ENCODE measurements at places on chromosomes 6 and 20. TPM values are rescaled to one million over a fixed set of nuclear protein-coding genes. Genes with fewer than 3 reads are reported as not detected.

Gene PEDS1
- total RNA-seq, result 34.8 TPM

Gene C6orf118
- 17.4 TPM for total RNA-seq

Gene EPB41L1
- 50.1 TPM for total RNA-seq

Gene C6orf15
- total RNA-seq, result not detected

Gene SNAP25
- total RNA-seq, result 5.4 TPM

Gene HRH3
- not detected for total RNA-seq

Gene ARMC12
- total RNA-seq, result 0.20 TPM

Gene MICAL1
- 29.9 TPM for total RNA-seq

Gene FRK
- total RNA-seq, result 8.7 TPM

Gene CFAP206
- 10.9 TPM for total RNA-seq

DNA sequence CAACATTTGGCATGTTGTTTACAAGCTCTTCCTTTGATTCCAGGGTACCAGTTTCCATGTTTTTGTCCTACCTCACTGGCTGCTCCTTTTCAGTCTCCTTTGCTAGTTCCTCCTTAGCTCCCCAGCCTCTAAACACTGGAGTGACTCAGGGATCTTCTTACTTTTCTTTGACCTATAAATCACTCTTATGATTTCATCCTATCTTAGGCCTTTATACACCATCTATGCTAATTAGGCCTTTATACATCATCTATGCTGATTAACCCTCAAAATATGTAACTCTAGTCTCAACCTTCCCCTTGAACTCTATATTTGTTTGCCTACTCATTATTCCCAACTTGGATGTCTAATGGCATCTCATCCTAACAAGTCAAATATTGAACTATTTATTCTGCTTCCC is 9.5 kb downstream of the TMEM30A start:
- no peak for DNase-seq

GRCh38 chr6:143157131-143157530 is 96.4 kb downstream of the AIG1 start:
- no peak for DNase-seq

DNA sequence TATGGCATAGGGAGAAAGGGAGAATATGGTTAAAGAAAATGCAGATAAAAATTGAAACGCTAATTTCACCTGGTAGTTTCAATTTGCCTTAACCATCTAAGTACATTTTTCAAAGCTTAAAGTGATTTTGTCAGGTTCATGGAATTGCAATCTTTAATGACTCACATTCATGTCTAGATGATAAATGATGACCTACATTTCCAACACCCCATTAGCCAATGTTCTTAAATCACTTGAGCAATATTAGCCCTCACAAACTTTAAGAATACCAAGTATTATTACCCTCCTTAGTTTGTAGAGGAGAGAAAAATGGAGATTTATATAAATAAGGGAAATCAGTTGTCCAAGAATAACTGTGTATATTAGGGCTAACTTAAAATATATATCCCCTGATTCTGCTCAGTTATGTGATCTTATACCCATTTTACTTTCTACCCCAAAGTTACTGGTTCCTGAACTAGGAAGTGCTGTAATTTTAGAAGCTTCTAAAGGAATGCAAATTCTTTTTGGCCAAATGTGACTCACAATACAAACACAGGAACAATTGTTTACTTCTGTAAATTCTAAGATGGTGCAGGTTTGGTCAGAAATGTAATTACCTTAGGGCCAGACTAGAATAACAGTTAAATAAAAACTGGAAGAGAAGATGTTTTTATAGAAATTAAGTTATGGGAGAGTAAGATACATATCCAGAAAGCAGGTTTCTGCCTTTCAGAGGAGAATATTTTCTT is 34.5 kb downstream of the TPBG start:
- DNase-seq, result no peak

- no peak for DNase-seq
These were observed 434 bp downstream of the ZKSCAN4 start for GRCh38 chr6:28251661-28252008.

GRCh38 chr20:1283522-1284510 is 17.7 kb downstream of the SNPH start:
- no peak for DNase-seq

- no peak for DNase-seq
These were observed 528.2 kb downstream of the HDGFL1 start for GRCh38 chr6:23097566-23097965.

GRCh38 chr6:41763470-41763869 is 16.2 kb downstream of the FRS3 start:
- peak; percentile 70 for DNase-seq

DNA sequence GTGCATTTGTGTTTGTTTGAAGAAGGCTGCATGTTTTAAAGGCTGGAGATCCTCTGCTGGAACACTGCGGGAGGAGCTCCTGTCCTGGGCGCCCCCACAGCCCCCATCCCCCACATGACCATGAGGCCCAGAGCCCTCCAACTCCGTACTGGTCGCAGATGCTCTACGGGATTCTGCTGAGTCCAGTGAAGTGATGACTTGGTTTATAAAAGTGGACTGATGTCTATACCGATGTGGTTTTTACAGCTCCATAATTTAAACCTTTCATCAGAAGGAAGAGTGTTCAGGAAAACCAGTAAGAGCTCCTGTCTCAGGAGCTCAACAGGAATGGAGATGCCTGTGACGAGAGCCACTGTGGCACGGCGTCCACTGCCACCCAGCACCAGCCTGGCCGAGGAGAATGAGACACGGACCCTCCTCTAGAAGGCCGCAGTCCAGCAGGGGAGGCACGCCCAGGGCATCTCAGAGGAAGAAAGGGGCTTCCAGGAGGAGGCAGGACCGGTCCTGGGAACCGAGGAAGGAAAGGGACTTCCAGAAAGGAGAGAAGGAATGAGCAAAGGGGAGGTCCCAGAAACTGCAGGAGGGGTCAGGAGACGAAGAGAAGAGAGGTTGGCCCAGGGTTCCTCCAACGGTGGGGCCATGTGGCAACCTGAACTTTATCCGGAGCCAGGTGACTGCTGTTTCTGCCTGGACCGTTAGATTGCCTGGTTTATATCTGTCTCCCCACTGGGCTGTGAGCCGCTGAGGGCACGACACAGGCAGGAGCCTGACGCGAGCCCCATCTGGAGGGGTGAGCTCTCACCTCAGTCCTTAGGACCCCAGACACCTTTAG is 26.9 kb downstream of the BFSP1 start:
- DNase-seq, result no peak

- no peak for DNase-seq
These were observed 36.7 kb downstream of the CFAP61 start for GRCh38 chr20:20089018-20089417.

GRCh38 chr6:91678679-91679446 is 1092.0 kb upstream of the MAP3K7 start:
- no peak for DNase-seq

GRCh38 chr20:33654680-33655161 is 7.4 kb upstream of the C20orf144 start:
- DNase-seq, result no peak

- no peak for DNase-seq
These were observed 682.8 kb downstream of the KIF16B start for GRCh38 chr20:15890407-15890982.

DNA sequence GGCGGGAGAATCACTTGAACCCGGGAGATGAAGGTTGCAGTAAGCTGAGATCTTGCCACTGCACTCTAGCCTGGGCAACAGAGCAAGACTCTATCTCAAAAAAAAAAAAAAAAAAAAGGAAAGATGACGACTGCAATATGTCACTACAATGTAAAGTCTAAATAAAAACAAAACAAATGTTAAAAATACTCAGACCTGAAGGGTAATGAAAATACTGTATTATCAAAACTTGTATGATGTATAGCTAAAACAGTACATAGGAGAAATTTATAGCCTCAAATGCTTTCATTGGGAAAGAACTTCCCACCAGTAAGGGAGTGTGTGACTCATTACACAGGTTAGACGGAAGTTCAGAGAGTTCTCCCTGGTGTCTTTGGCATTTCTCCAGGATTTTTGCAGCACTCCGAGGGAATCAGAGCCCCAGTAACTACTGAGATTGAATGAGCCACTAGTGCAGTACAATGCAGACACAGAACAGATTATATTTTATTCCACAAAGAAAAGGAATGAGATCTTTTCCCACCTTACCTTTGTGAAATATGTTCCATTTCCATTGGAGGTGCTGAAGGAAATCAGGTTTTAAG is 12.5 kb upstream of the RALGAPB start:
- DNase-seq, result peak; percentile 29

DNA sequence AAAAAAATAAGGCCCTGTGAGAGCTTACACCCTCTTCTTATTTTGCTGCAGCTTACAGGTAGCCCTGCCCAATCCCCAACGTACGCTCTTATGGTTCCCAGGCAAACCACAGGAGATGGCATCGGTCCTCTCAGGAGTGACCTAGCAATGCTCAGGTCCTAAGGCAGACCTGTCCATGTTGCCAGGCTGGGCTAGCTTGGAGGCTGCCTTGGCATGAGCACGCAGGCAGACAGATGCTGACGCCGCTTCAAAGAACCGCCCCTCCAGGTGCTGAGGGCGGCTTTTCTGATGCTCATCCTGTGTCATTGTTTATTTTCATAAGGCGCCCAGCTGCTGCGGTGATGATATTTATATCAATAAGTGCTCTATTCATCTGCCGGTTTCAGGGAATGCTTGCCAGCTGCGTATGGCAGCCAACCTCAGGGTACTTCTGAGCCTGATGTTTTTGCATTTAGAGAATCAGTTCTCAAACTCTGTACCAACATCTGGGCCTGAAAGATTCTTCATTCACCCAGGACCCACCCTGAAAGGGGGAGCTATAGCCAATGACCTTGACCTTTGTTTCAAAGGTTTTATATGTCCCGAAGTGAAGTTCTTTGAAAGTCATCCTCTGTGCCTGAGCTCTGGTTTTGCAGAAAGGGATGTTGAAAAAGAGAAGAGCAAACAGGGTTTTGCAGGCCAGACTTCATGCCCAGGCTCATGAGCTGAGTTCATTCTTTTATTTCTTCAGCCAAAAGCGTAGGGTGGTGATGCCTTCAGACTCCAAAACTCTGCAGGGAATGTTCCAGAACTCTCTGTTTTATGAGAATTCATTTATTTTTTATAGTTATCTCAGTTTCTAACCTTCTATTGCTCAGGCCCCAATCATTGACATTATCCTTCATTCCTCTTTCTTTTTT is 475.6 kb upstream of the CHD6 start:
- DNase-seq, result no peak

DNA sequence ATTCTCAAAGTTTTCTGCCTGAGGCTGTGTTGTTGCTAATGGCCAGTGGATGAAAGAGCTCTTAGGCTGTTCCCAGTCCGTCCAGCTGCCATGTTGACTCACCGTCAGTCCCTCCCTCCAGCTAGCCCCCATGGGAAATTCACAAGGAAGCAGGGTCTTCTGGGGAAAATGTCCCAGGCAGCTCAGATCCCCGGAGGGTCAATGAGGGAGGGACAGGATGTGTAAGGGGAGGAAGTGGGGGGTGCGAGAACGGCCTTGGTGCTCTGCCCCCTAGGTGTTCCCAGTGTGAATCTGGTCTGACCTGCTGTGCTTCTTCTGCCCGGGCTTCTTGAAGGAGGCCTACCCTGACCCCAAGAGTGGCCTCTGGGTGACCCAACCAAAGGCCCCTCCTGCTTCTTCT is 65.9 kb downstream of the CEBPB start:
- DNase-seq, result no peak

DNA sequence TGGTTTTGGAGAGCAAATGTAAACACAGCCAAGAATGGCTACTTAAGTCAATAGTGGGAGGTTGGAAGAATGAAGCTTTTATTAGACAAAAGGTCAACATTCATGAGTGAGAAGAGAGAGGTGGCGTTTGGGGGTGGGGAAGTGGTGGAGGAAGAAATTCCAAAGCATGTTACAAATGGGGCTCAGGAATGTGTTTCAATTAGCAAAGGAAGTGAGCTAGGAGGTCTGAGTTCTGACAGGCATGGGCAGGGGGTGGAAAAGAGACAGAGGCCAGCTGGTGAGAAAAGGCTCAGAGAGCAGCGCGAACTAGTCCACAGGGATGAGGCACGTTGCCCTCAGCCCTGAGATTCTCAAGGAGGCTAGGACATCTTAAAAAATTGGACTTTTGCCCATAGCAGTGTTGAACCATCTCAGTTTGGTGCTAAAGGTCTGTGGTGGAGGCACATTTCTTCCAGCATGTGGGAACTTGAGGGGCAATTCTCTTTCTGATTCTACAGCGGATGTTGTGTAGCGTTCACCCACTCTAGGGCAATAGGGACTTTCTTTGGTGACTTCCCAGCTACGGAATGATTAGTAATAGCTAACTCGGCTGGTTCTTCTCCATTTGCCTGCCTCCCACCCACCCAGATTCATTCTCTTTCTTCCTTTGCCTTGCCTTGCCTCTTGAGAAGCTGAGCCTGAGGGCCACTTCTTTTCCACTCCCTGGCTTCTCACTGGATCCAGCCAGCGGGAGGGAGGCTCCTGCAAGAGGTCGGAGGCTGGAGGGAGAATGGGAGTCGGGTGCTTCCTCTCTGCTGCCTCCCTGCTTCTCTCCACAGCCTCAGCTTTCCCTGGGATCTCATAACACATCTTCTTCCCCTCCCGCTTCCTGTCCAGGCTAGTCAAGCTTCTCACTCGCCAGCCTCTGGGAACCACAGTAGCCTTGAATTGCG is 45.1 kb upstream of the NEDD9 start:
- DNase-seq, result peak; percentile 82

DNA sequence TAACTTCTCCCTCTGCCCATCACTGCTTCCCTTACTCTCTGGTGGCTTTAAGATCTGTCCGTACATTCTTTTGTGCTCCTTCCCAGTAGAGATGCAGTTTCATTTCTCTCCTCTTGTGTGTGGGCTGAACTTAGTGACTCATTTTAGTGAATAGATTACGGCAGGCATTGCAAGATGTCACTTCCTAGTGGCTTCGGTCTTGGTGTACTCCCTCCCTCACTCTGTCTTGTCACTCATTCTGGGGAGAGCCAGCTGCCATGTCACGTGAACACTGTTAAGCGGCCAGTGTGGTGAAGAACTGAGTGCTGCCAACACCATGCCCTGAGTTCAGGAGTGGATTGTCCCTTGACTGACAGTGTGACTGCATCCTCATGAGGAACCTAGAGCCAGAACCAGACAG is 115.9 kb downstream of the OTOR start:
- DNase-seq, result no peak

- no peak for DNase-seq
These were observed 17.5 kb upstream of the MRAP2 start for GRCh38 chr6:84016029-84016428.

GRCh38 chr6:43926634-43927531 is 156.9 kb downstream of the VEGFA start:
- DNase-seq, result peak; percentile 93

All from lung (tissue), 17 donors.